ENCODE measurements at places on chromosomes 4 and X.

DNA sequence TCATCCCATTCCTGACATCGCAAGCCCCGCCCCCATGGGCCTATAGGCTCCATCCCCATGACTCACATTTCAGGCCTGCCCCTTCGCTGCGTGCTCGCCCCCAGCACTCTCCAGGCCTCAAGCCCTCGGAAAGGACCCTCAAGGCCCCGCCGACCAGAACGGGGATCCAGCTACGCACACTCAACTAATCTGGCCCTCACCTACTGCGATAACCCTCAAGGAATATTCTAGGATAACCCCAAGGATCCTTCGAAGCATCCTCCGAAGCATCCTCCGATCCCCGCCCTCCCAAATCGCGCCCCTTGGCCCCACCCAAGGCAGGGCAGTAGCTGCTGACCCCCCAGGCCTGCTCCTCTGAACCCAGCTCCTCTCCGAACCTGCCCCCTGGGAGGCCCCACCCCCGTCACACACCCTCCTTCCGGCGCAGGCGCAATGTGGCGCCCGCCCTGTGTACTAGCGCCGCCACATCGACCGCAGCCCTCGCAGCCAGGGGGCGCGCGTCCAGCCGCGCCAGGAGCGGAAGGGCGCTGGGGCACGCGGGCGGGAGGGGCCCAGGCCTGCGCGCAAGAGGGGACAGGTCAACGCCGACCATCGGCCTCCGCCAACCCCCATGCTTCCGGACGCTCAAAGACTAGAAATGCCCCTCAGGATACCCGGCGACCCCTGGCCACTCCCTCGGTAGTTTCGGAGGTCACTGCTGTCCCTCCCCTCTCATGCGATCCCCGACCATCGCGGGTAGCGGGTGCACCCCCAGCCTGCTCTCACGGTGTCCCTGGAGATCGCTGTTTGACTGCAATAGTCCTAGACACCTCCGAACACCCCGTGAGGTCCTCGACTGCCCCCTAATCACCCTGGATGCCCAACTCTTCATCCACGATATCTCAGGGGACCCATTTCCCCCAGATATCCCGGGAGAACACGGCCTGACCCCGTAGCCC is 6.4 kb upstream of the MAGIX start:
- peak; percentile 91 for DNase-seq

GRCh38 chr4:26609868-26610267 is 26.0 kb downstream of the TBC1D19 start:
- DNase-seq = no peak

DNA sequence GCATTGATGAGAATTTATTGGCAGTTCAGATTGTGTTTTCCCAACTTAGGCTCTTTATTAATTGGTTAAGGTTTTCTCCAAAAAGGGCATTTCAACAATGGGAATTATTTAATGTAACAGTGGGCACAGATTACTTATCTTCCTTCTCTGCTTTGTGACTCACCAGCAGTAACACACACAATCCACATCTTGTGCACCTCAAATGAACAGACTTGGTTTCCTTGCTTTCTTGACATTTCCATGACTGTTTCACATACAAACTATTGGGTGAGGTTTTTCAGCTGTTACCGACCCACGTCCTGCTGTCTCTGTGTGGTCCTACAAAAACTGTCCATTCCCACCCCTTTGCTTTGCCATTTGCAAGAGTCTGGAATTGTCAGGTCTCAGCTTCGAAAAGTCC is 38.1 kb downstream of the CCNI start:
- DNase-seq = peak; percentile 64

DNA sequence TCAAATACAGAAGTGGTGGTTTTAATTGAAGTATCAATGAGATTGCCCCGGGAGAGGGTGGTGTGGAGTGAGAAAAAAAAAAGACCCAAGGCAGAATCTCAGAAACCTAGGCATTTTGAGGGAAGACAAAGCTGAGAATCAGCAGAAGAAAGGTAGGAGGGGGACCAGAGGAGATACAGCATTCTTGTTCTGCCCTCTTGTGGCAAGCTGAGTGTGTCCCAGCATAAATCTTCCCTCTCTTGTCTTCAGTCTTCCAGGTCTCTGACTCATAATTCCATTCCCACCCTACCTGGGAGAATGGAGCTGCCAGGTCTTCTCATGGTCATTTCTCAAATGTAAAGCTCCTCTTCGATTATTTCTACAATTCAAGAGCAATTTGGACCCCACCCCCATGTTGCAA is 32.7 kb upstream of the MAGED1 start:
- peak; percentile 45 for DNase-seq

GRCh38 chr4:165458471-165458870 is 79.7 kb downstream of the CPE start:
- peak; percentile 17 for DNase-seq

DNA sequence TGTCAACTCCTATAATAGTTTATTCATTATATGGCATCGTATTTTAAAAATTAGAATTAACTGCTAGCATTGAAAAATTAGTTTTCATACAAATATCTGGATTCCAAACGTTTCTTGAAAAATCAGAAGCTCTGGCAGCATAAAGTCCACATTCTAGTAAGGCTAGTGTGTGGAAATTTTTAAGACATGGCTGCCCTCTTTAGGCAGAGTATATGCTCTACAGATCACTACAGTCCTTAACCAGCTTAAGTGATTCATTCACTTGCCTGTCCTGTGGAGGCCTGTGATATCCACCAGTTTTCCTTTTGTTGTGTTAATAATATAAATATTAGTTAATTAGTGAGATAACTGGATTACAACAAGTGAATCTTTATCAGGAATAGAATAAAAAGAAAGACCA is 287.2 kb downstream of the OPHN1 start:
- peak; percentile 63 for DNase-seq

- peak; percentile 11 for DNase-seq
Measured at GRCh38 chrX:13733506-13733905, 914 bp downstream of the TRAPPC2 start.

- DNase-seq = no peak
Measured at GRCh38 chrX:11591723-11592346, 73.9 kb downstream of the ARHGAP6 start.

GRCh38 chrX:19886883-19887531 is 393 bp downstream of the SH3KBP1 start:
- peak; percentile 19 for DNase-seq

GRCh38 chrX:85685843-85686242 is 306.4 kb upstream of the POF1B start:
- no peak for DNase-seq

DNA sequence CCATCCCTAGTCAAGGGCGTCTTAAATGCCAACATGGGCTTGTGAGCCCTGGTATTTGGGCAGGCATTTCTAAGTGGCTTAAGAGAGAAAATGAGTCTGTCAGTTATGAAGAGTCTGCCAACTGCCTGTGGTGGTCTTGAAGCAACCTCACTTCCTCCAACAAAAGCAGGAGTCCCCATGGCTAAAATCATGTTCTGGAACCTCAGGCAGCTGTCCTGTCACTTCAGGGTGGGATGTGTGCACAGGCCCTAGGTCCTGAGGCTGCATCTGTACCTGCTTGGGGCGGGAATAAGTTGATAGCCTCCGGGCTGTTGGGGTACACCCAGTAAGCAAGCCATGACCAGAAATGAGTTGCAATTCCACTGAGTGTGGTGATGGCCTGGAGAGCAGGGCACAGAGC is 115.0 kb upstream of the SCML1 start:
- DNase-seq = no peak

DNA sequence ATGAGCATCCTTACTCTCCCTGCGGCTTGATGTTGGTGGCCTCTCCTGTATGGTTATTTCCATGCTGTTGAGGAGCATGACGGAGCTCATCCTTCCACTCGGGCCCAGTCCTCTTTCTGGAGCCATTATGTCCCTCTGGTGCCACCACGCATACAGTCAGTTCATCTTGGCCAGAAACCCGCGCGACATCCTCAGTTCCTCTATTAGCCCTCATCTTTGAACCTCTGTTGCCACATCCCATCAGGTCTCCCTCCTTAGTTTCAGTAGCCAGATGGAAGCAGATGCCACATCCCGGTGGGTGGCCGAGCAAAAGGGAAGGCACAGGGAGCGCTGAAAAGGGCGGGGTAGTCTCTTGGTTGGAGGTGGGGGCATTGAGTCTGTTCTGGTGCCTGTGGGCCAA is 4.6 kb downstream of the LOC101059915 start:
- DNase-seq = no peak

DNA sequence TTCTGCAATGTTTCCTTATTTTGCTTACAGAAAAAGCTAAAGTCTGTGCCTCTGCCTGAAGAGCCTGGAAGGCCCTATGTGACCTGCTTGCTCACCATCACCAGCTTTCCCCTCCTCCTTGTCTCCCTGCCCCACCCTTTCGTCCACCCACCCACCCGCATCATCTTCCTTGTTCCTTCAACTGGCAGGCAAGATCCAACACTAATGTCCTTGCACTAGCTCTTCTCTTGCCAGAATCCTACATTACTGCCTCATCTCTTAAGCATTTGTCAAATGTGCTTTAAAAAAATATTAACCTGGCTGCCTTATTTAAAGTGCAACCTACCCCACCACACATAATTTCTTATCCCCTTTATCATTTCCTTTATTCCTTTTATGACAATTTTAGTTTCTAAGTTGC is 165.1 kb upstream of the PPP3CA start:
- DNase-seq = no peak

DNA sequence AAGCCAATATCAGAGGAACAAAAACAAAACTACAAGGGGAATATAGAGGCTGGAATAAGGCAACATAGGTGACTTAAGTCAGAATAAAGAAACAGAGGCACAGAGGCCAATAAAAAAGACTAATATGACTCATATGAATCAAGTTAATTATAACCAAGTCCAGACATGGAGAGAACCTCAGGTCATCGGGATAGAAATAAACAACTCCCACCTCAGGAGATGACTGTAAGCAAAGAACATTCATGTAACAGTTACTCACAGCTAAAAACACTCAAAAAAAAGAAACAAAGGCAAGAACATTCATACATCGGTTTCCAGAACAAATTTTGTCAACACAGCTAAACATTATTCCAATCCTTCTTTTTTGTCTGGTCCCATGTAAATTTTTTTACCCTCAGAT is 60.3 kb upstream of the RXFP1 start:
- DNase-seq = no peak

- DNase-seq = no peak
Measured at GRCh38 chr4:187124331-187124730, 400.7 kb upstream of the FAT1 start.

DNA sequence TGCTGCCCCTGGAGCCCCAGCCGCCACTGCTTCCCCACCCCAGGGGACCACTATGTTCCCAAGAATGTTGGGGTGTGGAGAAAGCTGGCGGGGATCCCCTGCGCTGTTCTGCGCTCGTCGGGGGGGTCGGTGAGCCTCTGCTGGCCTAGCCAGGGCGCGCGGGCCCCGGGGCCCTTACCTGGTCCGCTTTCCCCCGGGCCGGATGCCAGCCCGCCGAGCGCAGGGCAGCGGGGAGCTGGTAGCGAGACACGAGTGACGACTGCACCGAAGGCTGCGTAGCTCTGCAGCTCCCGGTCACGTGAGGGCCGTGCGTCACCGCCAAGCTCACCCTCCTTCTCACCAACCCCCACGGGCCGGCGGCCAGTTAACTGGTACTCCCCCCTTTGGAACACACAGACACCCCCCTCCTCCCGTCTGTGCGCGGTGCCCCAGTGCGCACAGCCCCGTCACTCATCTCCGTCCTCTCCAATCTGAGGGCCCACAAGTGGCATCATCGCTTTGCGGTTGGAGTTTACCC is at the start of gene BEX1:
TSS of gene BEX1 (minus strand) at position 254 of the 517 bp plus-strand sequence. CDS start 897 bp downstream, outside the sequence.
- peak; percentile 32 for DNase-seq

GRCh38 chrX:67544281-67545035 is 637 bp downstream of the AR start:
- DNase-seq = peak; percentile 19

- peak; percentile 71 for DNase-seq
Measured at GRCh38 chr4:48642421-48643374, 137.4 kb downstream of the FRYL start.

DNA sequence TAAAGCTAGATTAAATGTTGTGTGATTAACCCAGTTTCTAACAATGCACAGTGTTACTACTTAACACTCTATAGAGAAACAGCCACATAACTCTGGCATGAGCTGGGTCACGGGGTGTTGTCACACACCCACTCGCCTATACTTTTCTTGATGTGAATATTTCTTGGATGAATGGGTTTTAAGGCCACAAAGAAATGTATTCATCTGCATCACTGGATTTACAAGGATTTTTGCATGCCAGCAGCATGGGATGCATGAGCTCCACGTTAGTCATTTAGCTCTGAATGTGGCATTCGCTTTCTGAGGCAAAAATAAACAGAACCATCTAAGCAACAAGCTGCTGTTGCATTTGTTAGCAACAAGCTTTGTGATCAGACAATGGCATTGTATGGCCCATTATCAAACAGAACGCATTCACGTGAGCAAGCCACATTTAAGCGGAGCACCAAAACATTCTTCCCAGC is 89.7 kb downstream of the LRP2BP start:
- DNase-seq = peak; percentile 99

DNA sequence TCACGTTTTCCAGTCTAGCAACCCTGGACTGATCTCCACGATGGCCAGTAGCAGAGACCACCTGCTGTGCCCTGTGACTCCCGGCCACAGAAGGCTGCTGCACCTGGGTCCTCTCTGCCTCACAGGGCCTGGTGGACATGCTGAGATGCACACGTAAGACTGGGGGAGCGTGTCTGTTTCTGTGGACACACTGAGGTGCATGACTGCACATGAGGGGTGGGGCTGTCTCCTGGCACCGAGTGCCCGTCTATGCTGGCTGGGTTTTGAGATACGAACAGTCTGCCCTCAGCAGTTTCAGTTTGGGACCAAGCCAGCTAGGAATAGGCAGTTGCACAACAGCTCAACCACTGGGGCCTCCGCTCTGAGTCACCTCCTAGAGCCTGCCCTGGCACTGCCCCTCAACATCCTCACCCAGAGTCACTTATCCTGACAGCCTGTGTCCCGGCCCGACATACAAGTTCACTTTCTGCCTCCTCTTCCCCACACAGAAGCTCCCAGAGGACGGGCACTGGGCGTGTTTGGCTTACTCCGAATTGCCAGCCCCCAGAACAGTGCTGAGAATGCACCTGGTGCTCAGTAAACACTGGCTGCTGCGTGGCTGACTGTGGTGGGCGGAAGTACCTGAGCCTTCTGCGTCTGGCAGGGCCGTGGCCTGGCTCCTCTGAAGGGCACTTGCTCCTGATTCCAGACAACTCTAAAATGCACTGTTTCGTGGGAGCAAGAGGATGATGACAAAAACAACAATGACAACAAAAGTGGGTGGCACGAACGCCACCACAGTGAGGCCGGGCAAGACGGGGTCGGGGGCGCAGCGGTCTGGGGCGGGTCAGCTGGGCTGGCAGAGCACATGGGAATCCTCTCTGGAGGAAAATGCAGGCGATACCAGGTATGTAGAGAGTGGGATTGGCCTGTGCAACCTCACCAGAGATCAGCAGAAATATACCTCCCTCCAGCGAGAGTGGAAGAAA is 30.9 kb downstream of the RNF212 start:
- peak; percentile 73 for DNase-seq

DNA sequence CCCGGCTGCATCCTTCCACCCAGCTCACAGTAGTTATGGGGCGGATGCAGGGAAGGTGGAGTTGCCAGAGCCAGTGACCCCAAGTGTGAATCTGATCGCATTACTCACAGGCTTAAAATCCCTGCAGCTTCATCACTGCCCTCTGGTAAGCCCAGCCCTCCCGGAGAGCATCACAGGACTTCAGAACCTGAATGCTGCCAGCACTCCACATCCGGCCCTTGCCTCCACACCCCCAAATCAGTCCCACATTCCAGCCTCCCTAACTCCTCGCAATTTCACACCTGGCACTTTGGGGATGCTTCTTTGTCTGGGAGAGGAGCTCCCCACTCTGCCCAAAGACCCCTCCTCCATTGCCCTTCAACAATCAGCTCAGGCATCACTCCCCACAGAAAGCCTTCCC is 15.6 kb downstream of the RASL11B start:
- DNase-seq = peak; percentile 34

All from fibroblast of lung (primary cell).